ENCODE measurements at places on chromosomes 3 and 15.

- no peak for DNase-seq
These were observed 67.5 kb downstream of the FRMD4B start for GRCh38 chr3:69318410-69318809.

DNA sequence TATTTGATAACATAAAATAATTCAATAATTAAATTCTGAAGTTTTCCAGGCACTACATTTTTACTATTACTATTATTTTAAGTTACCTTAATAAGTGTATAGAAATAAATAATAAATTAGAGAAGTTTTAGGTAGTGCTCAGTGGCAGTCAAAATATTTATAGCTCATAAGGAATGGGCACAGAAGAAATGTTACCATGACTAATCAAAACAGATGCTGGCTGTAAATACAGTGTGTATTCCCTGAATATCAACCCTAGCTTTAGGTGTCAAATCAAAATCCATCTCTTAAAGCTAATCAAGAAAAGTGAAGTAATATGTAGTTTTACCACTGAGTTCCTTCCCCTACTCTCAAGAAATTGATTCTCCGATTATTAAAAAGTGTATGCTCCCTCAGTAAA is 35.5 kb downstream of the ZBTB20 start:
- DNase-seq: no peak

DNA sequence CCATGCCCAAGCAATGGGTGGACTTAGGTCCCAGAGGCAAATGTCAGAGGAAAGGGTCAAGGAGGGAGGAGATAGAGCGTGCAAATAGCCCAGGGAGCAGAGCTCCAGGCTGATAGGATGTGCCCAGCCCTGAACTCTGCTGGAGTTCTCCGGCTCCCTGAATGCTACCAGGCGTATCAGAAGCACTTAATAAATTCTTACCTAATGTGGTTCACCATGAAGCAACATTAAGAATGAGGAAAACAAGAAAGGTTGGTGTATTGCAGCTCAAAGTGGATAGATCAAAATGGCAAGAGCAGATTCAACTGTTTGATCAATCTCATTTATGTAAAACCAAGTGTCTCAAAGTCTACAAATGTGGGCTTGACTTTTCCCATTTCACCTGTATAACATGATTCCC is 38.3 kb downstream of the PXYLP1 start:
- DNase-seq: peak; percentile 55

- no peak for DNase-seq
These were observed 30.4 kb upstream of the TRPM1 start for GRCh38 chr15:31131853-31132375.

DNA sequence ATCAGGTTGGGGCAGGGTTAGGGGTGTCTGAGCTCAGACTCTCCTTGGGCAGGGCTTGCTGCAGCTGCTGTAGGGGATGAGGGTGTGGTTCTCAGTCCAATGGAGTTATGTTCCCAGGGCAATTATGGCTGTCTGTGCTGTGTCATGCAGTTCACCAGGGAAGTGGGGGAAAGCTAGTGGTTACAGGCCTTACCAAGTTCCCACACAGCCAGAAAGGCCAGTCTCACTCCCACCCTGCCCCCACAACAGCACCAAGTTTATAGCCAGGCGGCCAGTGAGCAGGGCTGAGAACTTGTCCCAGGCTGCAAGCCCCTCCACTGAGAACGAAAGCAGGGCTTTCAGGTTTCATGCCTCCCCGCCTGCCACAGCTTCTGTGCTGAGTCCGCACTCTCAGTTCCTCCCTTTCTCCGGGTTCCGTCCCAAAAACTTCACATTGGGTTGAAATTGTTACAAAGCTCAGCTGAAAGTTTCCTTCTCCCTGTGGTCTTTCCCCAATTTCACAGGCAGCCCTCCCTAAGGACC is 19.6 kb upstream of the CPOX start:
- DNase-seq: no peak

GRCh38 chr3:103829723-103830326 is 1395.0 kb downstream of the ZPLD1 start:
- no peak for DNase-seq

DNA sequence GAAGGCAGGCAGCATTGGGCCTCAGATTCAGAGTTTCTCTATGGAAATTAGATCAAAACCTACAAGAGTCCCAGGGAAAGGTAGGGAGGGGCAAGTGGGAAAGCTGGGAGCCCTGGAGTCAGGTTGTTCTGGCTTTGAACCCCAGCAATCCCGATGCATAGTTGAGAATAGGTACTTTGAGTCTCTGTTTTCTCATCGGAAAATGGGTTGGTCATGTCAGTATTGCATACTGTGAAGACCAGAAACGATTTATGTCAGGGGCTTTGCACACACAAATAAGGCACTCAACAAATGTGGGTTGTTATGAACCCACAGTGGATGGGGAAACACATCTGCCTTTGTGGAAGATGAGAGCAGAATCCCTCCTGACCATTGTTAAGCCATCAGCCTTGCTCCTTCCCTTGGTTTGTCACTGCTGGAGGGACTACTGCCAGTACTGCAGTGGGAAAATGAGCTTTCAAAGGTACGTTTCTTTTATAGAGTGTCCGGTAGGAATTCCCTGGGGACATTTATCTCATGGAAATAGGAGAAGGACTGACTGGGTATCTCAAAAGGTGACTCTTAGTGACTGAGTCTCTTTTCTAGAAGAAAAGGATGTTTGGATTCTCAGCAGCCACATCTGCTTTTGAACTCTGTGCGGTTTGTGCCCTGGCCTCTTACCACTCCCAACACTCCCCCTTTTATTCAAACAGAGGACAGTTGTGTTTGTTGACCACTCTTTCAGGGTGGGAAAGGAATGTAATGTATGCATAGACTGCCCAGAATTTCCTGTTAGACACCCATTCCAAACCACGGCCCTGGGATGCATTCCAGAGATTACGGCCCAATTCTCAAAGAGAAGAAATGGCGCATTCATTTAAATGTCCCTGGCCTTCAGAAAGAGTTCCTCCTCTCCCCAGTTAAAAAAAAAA is 54.6 kb upstream of the VILL start:
- peak; percentile 93 for DNase-seq

- DNase-seq: no peak
These were observed 1.7 kb downstream of the HOMER2 start for GRCh38 chr15:82950746-82951370.

- no peak for DNase-seq
These were observed 502.3 kb downstream of the SHQ1 start for GRCh38 chr3:72345980-72346379.

- DNase-seq: peak; percentile 91
These were observed 174.1 kb downstream of the UACA start for GRCh38 chr15:70589221-70589620.

GRCh38 chr3:23738944-23739343 is 66.8 kb upstream of the UBE2E1 start:
- peak; percentile 58 for DNase-seq

DNA sequence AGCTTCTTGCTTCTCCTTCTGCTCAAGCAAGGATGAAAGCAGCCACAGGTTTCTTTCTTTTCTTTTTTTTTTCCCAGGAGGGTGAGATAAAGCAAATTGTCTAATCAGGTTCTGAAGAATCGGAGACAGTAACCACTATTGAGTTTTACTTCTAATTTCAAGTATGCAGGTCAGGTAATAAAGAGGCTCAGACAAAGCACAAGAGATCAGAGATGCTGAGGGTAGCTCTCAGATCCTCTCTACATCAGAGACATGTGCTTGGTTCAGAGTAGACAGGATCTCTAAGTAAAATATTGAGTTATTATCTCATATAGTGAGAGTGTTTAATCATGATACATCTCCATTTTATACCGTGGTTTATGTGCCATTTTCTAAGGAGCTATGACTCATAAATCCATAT is 168.5 kb downstream of the NFKBIZ start:
- no peak for DNase-seq

DNA sequence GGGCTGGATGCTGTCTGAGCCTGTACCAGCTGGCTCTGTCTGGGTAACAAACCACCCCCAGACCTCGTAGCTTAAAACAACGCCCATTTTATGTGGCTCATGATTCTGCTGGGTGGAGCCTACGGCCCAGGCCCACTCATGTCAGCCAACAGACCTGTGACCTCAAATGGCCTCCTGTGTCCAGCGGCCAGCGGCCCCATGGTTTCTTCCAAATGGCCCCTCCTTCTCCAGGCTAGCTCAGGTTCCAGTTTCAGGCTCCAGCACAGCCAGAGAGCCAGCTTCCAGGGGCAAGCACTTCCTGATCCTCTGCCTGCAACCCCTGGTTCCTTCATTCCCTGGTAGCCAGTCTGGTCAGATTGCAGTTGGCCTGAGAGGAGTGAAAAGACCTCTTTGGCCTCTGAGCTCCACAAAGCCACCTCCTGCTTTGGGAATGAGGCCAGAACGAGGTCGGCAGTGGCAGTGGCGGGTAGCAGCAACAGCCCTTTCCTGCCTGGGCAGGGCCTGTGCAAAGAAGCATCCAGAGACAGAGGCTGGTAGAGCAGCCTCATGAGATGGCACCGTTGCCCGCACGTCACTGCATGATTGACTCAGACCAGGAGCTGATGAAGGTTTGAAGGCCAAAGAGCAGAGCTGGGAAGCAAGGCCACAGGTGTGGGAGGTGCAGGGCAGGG is 21.0 kb upstream of the PLXNA1 start:
- DNase-seq: no peak

DNA sequence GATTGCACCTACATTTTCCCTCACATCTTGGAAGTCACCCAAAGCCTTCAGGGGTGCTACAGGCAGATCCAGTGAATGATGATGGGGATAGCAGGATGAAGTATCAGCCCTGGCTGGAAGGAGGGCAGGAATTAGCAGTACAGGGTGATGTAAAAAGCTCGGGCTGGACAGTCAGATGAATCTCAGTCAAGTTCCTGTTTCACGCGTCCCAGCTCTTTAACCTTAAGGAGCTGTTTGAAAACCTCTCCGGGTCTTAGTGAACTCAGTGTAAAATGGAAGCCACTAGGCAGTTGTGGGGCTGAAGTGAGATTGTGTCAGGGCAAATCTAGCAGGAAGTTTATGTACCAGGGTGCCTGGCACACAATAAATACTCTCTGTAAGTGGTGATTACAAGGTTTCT is 166.4 kb upstream of the PROK2 start:
- DNase-seq: no peak

DNA sequence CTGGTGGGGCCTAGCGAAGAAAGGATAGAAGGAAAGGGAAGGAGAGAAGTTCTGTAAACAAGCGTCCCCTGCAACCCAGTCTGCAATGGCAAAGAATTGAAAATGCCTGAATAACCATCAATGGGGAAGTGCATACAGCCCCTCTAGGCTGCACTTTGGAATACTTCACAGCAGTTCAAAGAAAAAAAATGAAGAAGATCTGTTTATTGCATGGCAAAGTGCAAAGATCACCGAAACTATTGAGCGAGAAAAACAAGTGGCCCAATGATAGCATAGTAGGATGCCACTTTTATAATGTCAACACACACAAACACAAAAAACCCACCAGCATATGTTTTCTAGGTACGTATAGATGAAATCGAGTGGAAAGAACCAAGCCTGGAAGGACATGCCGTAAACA is 13.6 kb upstream of the SLC6A1 start:
- DNase-seq: no peak

DNA sequence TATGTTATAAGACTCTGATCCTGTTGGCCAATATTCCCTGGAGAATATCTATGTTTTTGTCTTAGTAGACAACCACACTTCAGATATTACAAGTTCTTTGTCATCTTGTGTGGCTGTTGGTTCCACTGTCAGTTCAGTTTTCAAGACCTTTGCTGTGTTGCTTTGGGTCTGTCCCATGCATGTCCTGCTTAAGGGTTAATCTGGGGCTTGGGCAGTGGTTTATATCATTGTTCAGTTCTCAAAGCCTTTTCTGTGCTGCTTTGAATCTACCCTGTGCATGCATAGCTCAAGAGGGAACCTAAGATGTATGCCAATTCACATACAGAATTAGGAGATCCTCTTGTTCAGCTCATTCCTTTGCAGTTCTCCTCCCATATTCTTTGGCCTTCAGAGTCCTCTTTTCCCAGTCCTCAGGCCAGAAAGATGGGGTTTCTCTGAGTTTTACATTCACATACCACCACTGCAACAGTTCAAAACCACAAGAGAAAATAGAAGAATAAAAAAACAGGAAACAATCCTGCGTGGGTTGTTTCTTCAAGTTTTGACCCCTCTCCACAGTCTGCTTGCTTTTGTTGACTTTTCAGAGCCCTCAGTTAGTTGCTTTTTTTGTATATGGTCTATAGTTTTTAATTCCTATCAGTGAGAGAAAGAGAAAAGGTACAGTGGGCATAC is 21.6 kb downstream of the BUB1B start:
- no peak for DNase-seq

GRCh38 chr3:188034989-188035388 is 119.0 kb upstream of the LPP start:
- no peak for DNase-seq

GRCh38 chr3:8324747-8325146 is 176.9 kb upstream of the LMCD1 start:
- DNase-seq: peak; percentile 25

DNA sequence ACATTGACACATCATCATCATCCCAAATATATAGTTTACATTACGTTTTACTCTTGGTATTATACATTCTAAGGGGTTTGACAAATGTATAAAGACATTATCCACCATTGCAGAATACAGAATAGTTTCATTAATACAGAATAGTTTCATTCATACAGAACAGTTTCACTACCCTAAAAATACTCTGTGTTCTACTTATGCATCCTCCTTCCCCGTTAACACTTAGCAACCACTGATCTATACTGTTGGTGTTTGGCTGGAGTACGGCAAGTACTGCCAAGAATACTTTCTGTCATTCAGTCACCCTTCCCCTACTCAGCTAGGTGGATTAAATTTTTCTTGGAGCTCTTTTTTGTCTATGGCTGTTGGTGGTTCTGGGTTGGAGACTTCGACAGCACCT is 33.4 kb downstream of the LEKR1 start:
- DNase-seq: no peak

GRCh38 chr15:59994888-59995557 is 9.1 kb upstream of the FOXB1 start:
- DNase-seq: no peak

DNA sequence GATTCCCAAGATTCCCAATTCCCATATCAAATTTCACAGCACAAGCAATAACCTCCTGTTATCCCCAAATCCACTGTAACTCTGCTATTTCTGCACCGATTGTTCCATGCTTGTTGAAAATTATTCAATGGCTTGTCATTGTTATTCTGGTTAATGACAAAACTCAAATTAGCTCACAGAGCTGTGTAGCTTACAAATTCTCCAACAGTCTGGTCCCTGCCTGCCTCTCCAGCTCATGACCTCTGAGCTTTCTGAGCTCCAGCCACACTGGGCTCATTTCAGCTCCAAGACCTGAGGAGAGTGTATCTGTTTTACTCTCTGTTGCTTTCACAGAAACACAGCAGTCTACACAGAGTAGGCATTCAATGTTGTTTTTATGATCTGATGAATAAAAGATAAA is 3.3 kb downstream of the DPPA2 start:
- DNase-seq: peak; percentile 70

GRCh38 chr3:55066551-55067047 is 138.7 kb upstream of the LRTM1 start:
- no peak for DNase-seq

- no peak for DNase-seq
These were observed 229.7 kb upstream of the KCNMB2 start for GRCh38 chr3:178306432-178307115.

- no peak for DNase-seq
These were observed 242.0 kb downstream of the SHQ1 start for GRCh38 chr3:72606005-72606800.

- DNase-seq: no peak
These were observed 10.6 kb upstream of the SOX2 start for GRCh38 chr3:181701096-181701495.

- DNase-seq: no peak
These were observed 408.5 kb downstream of the MFSD1 start for GRCh38 chr3:159210336-159210735.

GRCh38 chr15:80674245-80674614 is 20.9 kb upstream of the ABHD17C start:
- DNase-seq: no peak

GRCh38 chr15:65580287-65580686 is 30.6 kb downstream of the INTS14 start:
- DNase-seq: peak; percentile 32
